ENCODE measurements at places on chromosomes 6 and 20. TPM values are rescaled to one million over a fixed set of nuclear protein-coding genes. Genes with fewer than 3 reads are reported as not detected.

Gene RGS17
- total RNA-seq = 3.2 TPM

DNA sequence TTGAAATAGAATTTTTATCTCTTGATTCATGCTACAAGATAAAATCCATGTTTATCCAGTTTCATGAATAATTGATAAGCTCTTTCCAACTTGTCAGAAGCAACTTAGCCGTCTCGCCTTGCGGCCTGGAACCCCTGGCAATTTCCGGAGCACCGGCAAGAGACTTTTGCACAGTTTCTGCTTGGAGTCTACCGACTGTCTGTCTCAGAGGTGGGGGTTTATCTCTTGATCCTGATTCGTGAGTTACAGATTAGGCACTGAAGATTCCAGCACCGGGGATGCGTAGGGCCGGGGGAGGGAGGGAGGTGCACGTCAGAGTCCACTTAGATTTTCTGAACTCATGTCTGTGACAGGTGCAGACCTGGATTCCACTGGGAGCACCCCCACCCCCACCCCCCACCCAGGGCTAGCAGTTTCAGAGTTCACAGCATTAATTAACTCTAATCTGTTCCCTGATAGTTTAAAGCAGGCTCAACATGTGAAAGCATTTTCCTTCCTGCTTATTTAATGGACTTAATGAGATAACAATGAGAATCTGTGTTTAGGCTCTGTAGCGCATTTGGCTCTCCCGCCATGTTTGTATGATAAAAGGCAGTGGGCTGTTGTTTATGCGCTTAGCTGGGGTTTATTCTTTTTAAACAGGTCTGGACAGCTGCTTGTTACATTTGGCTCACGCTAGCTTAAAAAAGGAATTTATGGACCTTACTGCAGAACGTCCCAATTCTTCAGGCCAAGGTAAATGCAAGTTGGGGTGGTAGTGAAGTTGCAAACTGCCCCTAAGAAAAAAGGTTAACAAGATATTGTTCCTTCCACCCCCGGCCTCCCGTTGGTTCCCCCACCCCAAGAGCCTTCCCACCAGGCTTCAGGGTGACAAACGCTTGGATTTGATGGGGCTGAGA is 8.1 kb upstream of the APCDD1L start:
- DNase-seq = no peak

DNA sequence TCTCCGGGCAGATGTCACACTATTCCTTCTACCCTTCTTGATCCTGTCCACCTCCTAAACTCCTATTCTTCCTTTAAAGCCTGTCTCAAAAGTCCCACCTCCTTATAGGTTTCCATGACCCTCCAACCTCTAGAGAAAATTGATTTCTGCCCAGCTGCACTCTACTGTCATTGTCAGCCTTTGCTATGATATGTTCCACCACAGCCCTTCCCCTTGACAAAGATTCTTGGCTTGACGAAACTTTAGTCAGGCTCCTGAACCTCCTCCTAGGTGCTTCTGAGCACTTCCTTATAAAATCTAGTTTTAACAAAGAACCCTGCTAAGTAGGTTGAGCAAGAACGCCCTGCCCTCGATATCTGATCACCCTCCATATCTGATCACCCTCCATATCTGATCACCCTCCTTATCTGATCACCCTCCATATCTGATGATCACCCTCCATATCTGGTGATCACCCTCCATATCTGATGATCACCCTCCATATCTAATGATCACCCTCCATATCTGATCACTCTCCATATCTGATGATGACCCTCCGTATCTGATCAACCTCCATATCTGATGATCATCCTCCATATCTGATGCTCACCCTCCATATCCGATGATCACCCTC is 103.2 kb downstream of the RIN2 start:
- DNase-seq = no peak

DNA sequence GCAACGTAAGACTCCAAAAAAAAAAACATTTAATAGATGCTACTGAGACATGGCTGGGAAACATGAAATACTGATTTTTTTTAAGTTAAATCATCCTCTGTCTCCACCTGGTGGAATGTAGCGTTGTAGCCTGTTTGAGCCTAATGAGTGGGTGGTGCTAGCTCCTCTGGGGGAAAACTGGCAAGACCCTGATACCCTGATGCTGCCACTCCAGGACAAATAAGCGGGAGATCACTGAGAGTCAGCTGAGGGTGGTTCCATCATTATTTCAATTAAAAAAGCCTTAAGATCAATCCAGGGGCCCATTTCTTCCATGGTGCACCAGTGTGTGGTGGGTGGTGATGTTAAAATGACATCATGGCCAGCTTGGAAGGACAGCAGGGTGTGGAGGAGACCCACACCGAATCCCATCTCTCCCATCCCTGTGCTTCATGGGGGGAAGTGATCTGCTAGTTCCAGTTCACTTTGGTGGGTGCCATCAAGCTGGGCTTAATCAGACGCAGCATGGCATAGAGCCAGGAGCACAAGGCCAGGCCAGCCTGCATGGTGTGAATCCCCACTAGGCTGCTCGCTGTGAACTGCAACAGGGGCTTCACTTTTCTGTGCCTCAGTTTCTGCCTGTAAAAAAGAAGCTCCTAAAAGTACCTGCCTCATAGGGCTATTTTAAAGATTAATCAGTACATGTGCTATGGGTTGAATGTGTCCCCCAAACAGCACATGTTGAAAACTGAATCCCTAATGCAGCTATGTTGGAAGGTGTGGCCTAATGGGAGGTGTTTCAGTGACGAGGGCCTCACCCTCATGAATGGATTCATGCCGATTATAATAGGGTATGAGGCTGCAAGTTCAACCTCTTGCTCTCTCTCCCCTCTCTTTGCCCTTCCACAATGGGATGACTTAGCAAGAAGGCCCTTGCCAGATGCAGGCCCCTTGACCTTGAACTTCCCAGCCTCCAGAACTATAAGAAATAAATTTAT is 13.0 kb upstream of the MRPS10 start:
- no peak for DNase-seq

Gene DOK5
- total RNA-seq = not detected

DNA sequence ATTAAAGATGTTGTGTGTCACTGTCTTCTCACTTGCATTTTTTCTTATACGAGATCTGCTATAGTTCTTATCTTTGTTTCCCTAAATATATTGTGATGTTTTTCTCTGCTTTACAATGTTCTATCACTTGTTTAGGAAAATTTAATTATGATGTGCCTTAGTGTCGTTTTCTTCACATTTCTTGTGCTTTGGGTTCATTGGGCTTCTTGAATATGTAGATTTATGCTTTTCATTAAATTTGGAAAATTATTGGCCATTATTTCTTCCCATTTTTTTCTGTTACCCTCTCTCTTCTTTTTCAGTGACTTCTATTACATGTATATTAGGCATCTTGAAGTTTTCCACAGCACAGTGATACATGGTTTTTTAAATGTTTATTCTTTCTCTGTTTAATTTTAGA is 33.4 kb downstream of the CITED2 start:
- DNase-seq = no peak

GRCh38 chr6:9248133-9248532 is 812.8 kb upstream of the SLC35B3 start:
- DNase-seq = peak; percentile 52

Gene ADAM33
- 3.6 TPM for total RNA-seq

Gene TNFRSF6B
- 0.36 TPM for total RNA-seq

DNA sequence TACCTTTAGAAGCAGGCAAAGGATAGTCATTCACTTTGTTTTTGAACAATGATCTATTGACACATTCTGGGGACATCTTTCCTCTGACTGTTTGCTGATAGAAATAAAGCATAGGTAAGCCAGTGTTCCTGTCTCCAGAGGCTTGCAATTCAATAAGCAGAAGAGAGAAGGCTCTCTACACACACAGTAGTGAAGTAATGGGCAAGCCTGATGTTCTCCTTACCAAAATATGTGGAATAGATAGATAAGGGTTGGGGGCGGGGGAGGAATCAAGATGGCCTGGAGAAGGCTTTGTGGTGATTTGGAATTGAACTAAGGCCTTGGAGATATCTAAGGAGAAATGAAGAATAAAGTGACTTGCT is 27.3 kb downstream of the PAQR8 start:
- no peak for DNase-seq

DNA sequence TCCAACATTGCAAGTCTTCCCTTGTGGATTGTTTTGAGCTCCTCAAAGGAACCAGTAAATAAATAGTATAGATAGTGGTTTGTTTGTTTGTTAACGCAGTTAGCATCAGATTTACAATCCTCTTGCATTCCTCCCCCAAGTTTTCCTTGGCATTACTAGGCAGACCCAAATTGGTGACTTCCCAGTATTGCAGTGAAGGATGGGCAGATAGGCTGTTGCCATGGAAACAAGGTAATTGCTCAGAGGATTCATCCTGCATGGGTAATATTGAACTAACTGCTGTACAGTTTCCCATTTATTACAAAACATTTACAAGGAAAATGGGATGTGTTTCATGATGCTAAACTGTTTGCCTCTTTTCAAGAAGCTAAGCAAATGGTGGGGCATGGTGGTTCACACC is 477.2 kb downstream of the EPM2A start:
- DNase-seq = no peak

Measured in RPMI7951 (cell line).